ENCODE measurements at places on chromosomes 5 and 9.

DNA sequence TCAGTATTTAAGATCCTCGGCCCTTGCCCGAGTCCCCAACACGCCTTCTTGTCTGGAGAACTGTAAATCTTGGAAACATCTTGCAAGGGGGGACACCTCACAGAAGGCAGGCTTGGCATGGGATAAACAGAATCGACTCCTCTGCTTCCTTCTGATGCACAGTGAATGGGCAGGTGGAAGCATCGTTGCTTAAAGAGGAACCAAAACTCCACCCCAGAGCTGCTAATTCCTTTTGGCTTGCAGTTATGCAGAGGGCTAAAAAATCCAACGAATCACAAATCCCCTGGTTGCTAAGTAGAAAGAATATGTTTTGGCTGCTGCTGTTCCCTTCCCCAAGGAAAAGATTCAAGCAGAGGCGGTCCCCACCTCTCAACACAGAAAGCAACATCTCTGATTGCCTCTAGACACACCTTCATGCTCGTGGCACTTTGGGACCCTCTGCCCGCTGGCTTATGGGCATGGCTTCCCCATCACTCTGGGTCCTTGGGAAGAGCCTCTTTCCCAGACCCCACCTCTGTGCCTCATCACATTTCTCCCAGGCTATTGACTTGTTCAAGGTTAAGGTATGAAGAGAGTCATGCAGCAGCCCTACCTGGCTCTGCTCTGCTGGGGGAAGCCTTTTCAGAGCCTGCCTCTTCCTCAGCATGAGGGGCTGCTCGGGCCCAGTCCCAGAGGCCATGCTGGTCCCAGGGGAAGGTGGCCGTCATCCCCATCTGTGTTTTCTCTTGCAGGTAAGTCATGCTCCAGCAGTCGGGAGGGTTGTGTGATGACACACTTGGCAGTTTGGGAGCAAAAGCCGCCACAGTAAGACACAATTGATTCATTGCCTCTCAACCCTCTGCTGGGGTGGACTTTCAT is 137.1 kb downstream of the KCNIP1 start:
- DNase-seq = no peak

GRCh38 chr5:22577006-22577405 is 276.1 kb downstream of the CDH12 start:
- no peak for DNase-seq

DNA sequence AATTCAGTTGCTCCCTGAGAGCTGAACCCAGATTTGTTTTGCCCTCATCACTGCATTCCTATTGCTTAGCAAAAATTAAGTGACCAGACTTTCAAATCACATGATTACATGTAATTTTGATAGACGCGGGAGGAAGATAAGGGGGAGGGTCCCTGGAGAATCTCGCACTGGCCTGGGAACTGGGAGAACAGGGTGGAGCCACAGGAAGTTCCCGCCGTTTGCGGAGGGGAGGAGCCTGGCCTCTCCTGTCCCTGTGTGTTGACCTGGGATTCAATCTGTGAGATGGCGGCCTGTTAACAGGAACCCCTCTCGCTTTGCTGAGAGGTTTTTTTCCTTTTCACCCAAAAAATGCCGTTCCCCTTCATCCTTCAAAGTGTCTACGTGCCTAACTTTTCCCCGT is 142.9 kb upstream of the OR13F1 start:
- no peak for DNase-seq

- no peak for DNase-seq
Measured at GRCh38 chr5:151580239-151580638, 10.9 kb downstream of the FAT2 start.

DNA sequence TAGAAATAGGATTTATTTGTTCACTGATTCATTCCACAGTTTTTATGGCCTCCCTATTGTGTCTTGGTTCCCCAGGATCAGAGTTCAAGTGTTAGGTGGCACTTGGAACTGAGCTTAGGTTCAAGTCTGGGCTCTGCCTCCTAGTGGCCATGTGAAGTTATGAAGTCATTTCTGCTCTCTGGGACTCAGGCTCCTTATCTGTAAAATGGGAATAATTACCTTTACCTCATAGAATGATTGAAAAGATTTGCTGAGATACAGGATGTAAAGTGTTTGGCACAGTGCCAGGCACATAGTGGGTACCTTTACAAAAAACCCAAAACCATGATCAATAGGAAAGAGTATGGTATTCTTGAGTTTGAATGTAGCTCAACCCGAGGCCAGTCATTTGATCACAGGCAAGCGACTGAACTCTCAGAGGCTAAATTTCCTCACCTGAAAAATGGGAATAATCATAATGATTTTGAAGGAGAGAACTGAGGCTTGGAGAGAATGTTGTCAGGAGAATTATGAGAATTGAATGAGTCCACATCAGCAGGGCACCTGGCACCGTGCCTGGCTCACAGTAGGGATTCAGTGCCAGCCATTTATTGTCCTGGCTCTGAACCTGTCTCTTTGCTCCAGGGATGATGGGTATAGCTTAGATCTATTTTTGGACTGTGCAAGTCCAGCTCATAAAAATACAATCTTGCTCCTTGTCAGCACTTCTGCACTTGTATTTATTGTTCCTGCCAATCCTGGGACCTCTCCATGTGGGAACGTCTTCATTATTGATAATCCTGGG is 10.8 kb downstream of the NSG2 start:
- DNase-seq = no peak

DNA sequence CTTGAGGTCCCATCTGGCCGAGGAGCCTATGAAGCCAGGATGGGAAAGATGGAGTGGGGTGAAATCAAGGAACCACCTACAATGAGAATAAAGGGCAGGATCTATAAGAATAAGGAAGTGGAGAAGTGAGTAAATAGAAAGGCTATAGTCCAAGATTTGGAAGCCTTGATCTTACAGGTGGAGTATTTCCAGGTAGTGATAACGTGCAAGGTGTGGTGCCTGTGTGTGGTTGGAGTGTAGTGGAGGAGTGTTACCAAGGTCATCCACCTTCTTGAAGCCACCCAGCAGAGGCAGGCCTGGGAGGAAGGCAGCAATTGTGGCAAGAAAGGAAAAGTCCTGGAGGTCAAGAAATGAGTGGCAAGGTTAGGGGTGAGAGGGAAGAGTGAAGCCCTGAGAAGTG is 72.9 kb downstream of the IQGAP2 start:
- no peak for DNase-seq

- DNase-seq = no peak
Measured at GRCh38 chr5:38585816-38586215, 29.4 kb upstream of the LIFR start.

- peak; percentile 22 for DNase-seq
Measured at GRCh38 chr9:106286249-106286648, 576.7 kb upstream of the ZNF462 start.

Data from mesenchymal stem cell (in vitro differentiated cells and primary cell).